Femur (tissue), 1 donor: ENCODE measurements at places on chromosomes 6 and 20.
A peak's percentile ranks its signal among the peaks of the same experiment; 100 is the strongest.

DNA sequence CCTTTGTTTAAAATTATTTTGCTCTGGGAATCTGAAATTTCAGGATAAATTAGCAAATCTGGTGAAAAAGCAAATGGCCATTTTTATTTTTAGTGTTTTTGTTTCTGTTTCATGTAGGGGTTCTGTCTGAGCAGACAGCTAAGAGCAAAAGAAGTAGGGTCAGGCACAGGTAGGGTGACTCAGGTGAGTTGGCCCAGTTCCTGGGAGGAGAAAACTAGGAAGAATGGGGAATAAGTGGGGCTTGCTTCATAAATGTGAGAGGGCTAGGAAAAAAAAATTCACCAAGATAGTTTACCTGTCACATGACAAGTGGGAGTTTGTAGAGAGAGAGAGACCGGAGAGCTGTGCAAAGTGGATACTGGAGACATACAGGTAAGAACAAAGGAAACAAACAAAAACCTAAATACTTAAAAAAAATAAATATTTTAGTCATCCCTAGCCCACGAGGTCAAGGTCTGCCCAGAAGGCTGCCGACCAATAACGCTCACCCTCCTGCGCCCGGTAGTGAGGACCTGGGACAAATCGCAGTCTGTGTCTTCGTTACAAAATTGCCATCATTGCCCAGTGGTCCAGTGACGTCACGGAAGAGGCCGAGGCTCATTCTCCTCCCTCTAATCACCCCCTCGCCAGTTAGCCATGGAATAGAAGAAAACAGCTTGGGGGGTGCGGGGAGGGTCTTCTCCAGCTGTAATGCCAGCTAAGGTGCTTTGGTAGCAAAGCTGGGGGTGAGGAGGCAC is 2.3 kb downstream of the THBD start:
- no peak for DNase-seq

GRCh38 chr6:123990376-123990775 is 186.7 kb downstream of the NKAIN2 start:
- DNase-seq: no peak

GRCh38 chr20:39295301-39295700 is 333.2 kb downstream of the DHX35 start:
- no peak for DNase-seq

DNA sequence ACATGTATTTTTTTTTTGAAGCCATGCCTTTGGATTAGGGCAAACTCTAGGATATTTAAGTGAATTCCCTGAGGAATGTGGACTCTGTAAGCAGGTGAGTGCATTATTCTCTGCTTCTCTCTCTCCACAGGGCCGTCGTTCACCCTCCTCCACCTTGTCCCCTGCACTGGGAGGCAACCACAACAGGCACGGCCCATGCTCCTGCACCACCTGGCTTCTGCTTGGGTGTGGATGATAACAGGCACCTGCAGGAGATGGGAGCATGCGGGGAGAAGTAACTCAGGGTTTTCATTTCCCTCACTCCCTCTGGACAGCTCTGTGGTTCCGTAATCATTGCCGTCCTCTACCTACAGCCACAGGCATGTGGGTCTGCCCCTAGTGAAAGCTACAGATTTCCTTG is 43.4 kb downstream of the HLA-C start:
- DNase-seq: no peak

- peak; percentile 52 for DNase-seq
Observed at GRCh38 chr6:116008470-116009243, 52.0 kb downstream of the FRK start.

DNA sequence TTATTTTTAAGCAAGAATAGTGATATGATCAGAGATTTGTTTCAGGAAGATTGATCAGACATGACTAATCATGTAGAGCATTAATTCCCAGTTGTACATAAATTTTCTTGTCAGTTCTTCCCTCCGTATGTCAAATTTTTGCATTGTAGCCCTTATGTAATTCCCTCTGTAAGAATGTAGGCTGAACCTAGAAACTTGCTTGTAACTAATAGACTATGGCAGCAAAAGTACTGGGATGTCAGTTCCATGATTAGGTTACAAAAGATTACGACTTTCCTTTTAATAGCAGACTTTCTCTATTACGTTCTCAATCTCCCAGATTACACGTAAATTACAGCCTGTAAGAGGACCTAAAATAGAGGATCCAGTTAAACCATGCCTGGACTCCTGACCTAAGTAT is 79.4 kb upstream of the EPHA7 start:
- no peak for DNase-seq

DNA sequence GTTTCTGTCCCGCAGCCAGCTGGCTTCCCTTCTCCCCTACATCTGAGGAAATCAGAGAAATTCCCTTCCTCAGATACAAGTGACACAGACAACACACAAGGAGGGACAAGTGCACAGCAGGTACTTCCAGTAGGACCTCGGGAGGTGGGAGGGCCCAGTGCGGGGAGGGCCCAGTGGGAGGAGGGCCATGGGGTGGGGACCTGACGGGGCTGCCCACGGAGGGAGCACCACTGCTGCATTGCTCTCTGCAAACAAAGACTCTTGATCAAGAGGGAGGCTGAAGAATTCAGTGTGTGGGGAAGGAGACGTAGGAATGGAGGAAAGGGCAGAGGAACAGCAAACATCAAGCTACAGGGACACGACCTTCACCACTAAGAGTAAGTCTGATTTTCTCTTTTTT is 9.0 kb downstream of the TAP2 start:
- DNase-seq: no peak

GRCh38 chr6:7505189-7505699 is 36.2 kb upstream of the DSP start:
- DNase-seq: no peak

DNA sequence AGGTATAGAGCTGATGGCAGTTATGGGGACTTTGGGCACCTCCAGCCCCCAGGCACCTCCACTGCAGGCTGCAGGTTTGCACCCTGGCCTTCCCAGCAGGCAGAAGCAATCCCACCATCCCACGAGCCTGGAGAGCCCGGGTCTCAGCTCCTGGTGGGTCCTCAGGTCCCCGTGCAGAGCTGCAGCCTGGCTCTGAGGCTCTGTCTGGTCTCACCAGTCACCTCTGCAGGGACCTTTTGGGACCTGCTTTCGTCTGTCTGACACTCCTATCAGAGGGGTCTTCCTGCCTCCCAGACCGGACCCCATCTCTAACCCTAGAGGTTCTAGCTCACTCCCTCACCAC is 41.9 kb downstream of the FGD2 start:
- DNase-seq: no peak

DNA sequence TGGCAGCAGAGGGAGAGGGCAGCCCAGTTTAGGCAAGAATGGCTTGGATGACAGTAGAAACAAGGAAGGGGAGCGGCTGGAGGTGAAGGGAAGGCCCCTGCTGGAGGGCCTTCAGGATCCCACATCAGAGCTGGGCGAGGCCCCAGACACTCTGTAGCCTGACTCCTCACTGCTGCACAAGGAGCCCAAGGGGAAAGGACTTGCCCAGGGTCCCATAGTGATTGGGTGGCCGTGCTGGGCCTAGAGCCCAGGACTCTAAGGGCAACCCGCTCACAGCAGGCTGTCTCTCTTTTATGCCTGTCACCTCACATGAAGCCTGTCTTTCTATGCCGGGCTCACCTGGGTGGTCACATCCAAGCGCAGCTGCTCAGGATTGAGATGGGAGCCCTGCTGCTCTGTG is 9.3 kb downstream of the AARS2 start:
- DNase-seq: no peak

GRCh38 chr20:34516247-34517113 is at the start of gene DYNLRB1:
Gene DYNLRB1 (plus strand): TSS chr20:34516422. CDS start chr20:34516459, 37 bp downstream.
- peak; percentile 98 for DNase-seq

DNA sequence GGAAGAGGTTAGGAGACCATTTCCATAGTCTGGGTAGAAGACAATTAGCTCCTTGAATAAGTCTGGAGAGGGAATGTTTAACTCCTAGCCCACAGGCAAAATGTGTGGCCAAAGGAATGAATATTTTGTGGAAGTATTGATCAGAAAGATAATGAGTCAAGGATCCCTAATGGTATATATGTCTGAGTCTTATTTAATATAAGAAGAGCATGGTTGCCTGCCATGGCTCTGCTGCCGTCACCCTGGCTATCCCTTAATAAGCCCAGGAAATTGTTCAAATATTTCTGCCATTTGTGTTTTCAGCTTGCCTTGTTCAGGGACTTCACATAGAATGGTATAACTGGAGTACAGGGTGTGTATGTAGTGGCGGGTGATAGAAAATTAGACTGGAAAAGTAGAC is 18.1 kb upstream of the CALHM6 start:
- no peak for DNase-seq

DNA sequence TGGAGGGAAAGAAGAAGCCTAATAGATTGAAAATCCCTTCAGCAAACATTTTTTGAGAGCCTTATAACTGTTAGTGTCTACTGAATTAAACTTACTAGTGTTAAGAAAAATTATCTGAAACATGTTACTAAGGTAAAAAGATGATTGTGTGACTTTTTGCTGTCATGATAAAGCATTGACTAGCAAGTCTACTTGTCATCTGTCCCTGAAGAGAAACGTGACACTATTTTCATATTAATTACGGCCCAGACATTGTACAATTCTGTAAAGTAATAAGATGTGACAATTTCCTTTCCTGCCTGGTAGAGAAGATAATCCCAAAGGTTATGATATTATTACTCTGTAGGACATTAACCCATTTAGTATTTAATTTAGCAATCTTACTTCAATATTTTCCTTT is 8.8 kb upstream of the EDEM2 start:
- no peak for DNase-seq

- peak; percentile 73 for DNase-seq
Observed at GRCh38 chr6:52263709-52264540, 19.6 kb upstream of the IL17F start.

DNA sequence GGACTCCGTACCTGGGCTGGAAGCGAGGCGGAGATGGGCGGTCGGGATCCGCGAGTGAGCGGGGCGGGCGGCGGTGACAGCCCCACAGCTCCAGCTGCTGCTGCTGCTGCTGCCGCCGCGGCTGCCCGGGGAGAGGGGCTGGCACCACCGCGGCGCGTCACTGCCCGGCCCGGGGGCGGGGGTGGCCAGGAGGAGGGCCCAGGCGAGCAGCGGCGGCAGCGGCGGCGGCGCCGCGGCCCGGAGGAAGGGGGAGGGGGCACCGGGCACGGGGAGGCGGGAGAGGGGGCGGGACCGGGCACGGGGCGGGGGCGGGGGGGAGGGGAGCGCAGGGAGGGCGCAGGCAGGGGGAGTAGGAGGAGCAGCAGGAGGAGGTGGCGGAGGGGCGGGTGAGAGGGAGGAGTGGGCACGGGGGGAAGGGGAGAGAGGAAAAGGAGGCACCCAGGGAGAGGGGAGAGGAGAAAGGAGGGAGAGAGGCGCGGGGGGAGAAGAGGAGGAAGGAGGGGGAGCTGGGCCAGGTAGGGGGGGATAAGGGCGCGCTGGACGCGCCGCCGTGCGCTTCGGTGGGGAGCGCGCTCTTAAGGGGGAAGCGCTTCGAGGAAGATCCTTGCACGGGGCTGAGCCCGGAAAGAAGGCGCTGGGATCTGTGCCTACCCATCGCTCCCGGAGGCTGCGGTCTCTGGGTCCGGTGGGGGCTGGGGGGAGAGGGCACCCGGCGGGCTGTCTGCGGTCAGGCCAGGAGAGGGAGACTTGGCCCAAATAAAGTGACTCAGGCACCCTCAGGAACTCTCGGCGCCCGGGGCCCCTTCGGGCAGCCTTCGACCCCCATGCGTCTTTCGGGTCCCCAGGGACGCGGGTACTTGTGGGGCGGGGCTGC is 101.5 kb downstream of the NOL4L start:
- peak; percentile 88 for DNase-seq

GRCh38 chr6:125258651-125259353 is 43.0 kb downstream of the HDDC2 start:
- DNase-seq: no peak

- DNase-seq: no peak
Observed at GRCh38 chr6:150189122-150189521, 46.3 kb downstream of the PPP1R14C start.

- DNase-seq: no peak
Observed at GRCh38 chr20:12252793-12253192, 335.1 kb downstream of the BTBD3 start.

- DNase-seq: no peak
Observed at GRCh38 chr6:104625536-104625935, 234.2 kb downstream of the HACE1 start.

DNA sequence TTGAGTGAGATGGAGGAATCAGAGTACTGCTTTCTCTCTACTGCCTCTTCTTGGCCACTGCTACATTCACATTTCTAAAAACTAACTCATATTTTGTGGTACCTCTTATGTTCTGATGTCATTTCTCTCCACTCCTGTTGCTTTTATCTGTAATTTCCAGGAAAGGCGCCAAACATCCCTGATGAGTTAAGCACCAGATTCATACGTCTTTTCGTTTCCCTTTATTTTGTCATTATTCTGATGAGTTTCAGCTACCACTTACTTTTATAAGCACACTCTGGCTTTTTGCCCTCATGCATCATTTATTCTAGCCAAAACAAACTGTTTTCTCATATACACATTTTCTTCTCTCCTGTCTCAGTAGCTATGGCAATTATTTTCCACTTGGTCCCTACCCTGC is 680.0 kb downstream of the RNF144B start:
- no peak for DNase-seq

- DNase-seq: no peak
Observed at GRCh38 chr20:14383335-14383734, 45.9 kb upstream of the FLRT3 start.
